ENCODE measurements at places on chromosomes 2 and 18.

DNA sequence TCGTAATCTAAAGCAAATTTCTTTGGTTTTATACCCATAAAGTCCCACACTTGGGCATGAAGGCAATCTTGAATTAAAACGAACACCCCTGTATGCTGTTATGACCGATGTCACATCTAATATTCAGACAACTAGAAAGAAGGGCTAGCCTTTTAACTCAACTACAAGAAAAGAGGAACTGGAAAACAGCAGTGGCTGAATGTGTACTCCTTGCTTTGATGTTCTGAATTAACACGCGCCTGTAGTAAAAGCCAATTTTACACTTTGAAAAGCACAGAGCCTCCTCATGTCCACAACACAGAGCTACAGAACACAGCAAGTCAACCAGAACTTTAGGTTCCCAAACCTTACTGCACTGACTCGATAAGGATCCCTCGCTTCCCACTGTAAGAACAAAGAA lies 147.6 kb downstream of the HDAC4 start:
- H3K4me1 ChIP-seq: peaks cover 22% of the 10 kb centered on the region
- H3K36me3 ChIP-seq: no peaks in the 10 kb centered on the region
- no peak overlapping the region for H3K27ac ChIP-seq
- H3K4me3 ChIP-seq: no peak overlapping the region
- no peaks in the 10 kb centered on the region for H3K27me3 ChIP-seq
- no peak for DNase-seq

- no peaks in the 10 kb centered on the region for H3K36me3 ChIP-seq
- no peak overlapping the region for H3K4me3 ChIP-seq
- H3K27me3 ChIP-seq: no peaks in the 10 kb centered on the region
Measured at GRCh38 chr18:33735428-33735827, 157.4 kb downstream of the ASXL3 start.

DNA sequence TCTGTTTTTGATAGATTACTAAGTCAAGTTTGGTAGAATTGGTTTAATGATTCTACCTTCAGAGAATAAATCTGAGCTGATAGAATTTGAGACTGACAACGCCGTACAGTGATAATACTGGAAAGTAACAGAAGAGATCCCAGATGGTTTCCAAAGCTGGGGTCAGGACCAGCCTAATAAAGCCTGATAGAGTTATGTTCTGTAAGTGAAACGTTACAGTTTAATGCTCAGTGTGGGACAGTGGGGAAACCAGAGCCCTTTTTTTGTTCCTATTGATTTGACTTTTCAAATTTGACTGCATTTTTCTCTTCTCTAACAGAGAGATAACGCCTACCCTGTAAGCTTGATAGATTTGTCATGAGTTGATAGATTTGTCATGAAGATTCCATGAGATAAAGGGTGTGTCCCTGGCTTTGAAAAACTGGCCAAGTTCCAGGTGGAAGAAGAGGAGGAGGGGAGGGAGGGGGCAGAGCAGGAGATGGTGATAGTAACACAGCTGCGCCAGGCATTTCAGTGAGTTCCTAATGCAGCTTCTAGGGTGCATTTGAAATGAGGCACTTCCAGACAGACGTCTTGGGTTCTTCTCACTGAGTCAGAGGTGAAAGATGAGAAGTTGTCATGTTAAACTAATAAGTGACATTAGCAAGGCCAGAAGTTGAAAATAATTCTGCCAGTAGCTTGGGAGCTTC lies 65.1 kb downstream of the CERS6 start:
- H3K4me3 ChIP-seq: no peak overlapping the region
- no peaks in the 10 kb centered on the region for H3K36me3 ChIP-seq
- H3K4me1 ChIP-seq: peaks cover 4% of the 10 kb centered on the region
- H3K27me3 ChIP-seq: no peaks in the 10 kb centered on the region
- no peak overlapping the region for H3K27ac ChIP-seq

DNA sequence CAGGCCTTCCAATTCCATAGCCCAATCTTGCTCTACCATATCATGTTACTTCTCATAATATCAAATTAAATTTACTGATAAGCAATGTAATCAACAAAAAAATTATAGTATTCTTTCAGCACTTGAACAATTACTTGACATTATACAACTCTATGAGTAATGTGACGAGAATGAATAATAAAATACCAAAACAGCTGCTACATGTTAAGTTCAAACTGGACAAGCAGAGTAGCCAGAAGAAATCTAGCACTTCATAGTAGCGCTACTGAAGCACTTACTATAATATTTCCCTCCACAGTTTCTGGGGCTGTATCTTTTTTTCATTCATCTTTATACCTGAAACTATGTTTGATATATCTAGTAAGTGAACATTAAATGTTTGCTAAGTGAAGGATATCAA lies 14.9 kb downstream of the PPP3R1 start:
- no peaks in the 10 kb centered on the region for H3K4me1 ChIP-seq
- no peaks in the 10 kb centered on the region for H3K27me3 ChIP-seq
- DNase-seq: no peak
- H3K27ac ChIP-seq: no peak overlapping the region
- H3K4me3 ChIP-seq: peak overlapping the region; percentile 16
- H3K36me3 ChIP-seq: no peaks in the 10 kb centered on the region

- peaks cover 5% of the 10 kb centered on the region for H3K27me3 ChIP-seq
- no peak overlapping the region for H3K27ac ChIP-seq
- H3K36me3 ChIP-seq: no peaks in the 10 kb centered on the region
- H3K4me3 ChIP-seq: no peak overlapping the region
- peak; percentile 29 for DNase-seq
- peaks cover 4% of the 10 kb centered on the region for H3K4me1 ChIP-seq
Measured at GRCh38 chr2:208077276-208077675, 47.0 kb downstream of the CRYGD start.

DNA sequence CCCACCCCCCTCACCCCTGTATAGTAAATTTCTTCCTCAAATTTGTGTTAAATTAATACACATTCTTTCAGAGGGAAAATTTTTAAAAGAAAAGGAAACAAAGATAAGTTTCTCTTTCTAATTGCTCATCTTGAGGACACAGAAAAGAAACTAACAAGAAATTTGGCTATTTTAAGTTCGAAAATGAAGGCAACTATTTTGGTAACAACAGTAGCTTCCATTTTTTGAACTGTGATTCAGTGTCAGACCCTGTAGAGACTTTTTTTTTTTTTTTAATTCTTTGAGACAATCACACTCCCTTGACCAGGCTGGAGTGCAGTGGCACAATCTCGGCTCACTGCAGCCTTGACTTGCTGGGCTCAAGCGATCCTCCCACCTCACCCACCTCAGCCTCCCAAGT lies 194.9 kb downstream of the SS18 start:
- H3K27ac ChIP-seq: no peak overlapping the region
- no peaks in the 10 kb centered on the region for H3K27me3 ChIP-seq
- H3K4me1 ChIP-seq: no peaks in the 10 kb centered on the region
- H3K4me3 ChIP-seq: no peak overlapping the region
- H3K36me3 ChIP-seq: no peaks in the 10 kb centered on the region

DNA sequence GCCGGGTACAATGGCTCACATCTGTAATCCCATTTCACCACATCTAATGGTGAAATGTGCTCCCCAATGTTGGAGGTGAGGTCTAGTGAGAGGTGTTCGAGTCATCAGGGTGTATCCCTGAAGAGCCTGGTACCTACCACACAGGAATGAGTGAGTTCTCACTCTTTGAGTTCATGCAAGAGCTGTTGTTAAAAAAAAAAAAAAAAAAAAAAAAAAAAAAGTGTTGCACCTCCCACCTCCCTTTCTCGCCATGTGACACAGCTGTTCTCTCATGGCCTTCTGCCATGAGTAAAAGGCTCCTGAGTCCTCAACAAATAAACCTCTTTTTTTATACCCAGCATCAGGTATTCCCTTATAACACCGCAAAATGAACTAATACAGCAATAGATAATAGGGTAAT lies 106.3 kb downstream of the C2orf74 start:
- H3K27me3 ChIP-seq: no peaks in the 10 kb centered on the region
- no peak for DNase-seq
- no peaks in the 10 kb centered on the region for H3K4me1 ChIP-seq
- no peak overlapping the region for H3K4me3 ChIP-seq

DNA sequence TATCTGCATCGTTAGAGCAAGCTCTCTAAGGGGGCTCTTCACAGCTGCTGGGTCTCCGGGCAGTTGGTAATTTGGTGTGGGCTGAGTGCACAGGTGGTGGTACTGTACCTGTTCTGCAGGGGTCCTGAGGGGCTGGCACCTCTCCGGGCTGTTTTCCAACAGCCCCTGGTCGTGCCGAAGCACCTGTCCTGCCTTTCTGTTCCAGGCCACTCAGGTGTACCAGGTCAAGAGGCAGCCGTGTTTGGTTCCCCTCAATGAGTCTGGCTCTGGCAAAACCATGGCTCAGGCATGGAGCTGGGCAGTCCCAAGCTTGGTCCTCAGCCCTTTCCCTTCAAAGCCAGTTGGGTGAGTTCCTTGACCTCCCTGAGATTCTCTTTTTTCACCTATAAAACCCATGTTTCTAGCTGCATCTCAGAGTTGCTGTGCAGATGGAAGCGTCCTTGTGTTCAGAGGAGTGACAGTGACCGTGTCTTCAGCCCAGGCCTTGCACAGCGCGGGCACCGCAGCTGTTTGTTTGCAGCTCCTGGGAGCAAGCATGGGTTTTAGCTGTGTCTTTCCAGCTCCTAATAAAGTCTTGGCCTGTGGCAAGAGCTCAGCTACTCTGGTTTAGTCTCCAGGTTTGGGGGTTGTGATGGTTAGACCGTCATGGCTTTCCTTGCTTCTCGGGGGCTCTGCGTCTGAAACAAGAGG lies 110.9 kb downstream of the GLI2 start:
- H3K27me3 ChIP-seq: no peaks in the 10 kb centered on the region
- peaks cover 13% of the 10 kb centered on the region for H3K36me3 ChIP-seq
- DNase-seq: no peak
- H3K4me3 ChIP-seq: no peak overlapping the region
- H3K27ac ChIP-seq: no peak overlapping the region

DNA sequence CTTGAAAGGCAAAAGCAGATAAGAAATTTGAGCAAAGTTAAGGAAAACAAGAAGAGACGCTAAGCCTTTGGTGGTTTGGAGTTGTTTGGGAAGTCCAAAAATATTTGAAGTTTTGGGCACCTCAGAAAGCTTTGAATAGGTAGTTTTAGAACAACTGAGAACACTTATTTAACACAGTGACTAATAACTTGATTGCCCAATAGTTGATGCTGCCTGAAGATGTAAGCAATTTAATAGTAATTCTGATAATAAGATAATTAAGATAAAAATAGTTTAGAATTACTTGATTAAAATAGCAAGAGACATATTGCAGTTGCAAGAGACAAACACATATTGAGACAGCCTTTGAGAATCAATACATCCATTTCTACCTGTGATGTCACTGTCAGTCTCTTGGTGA lies 16.5 kb upstream of the COL3A1 start:
- H3K4me1 ChIP-seq: no peaks in the 10 kb centered on the region
- no peak for DNase-seq
- H3K27ac ChIP-seq: no peak overlapping the region
- H3K36me3 ChIP-seq: no peaks in the 10 kb centered on the region

DNA sequence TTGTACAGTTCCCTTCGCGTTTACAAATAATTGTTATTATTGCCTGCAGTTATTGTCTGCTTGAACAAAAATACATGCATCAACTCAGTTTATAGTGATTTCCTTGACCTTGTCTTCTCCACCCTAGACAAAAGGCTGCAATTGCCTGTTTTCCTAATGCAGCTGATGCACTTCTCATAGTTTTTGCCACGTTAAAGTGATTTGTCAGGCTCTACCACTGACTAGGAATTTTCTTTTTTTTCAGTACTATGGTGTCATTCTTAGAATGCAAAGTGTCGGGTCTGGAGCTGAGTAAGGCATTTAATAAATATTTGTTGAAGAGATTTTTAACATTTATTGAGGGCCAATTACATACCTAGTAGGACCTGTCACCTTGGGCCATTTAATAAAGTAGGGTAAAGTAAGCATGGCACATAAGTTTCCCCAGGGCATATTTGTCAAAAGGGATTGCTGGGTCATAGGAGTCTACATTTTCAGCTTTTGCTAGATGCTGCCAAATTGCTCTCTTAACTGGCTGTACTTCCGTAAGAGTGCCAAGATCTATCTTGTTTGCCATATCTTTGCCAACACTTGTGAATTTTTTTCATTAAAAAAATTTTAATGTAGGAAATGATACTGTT lies 24.1 kb downstream of the ACSL3 start:
- DNase-seq: no peak
- H3K36me3 ChIP-seq: peaks cover 16% of the 10 kb centered on the region
- no peak overlapping the region for H3K4me3 ChIP-seq
- H3K4me1 ChIP-seq: no peaks in the 10 kb centered on the region
- no peaks in the 10 kb centered on the region for H3K27me3 ChIP-seq

GRCh38 chr18:63099848-63100629 lies 219.5 kb downstream of the BCL2 start:
- no peak overlapping the region for H3K27ac ChIP-seq
- DNase-seq: no peak
- no peaks in the 10 kb centered on the region for H3K36me3 ChIP-seq
- peaks cover 43% of the 10 kb centered on the region for H3K27me3 ChIP-seq

DNA sequence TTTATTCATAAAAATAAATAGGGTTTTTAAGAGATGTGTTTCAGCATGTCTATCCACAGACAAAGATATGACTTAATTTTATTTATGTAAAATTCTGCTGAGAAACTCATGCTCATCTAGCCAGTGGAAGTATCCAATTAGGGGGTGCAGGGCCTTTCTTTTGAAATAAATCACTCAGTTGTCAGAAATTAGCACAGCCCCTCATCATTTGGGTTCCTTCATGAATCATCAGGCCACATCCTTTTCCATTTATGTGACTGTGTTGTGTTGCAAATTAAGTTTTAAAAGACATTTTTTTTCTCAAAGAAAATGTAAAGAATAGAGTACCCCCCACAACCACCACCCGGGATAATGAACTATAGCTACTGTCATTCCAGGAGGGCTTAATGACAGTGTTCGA lies 185.8 kb downstream of the NRP2 start:
- H3K36me3 ChIP-seq: no peaks in the 10 kb centered on the region
- H3K27ac ChIP-seq: no peak overlapping the region
- H3K27me3 ChIP-seq: no peaks in the 10 kb centered on the region
- no peak for DNase-seq

- peaks cover 6% of the 10 kb centered on the region for H3K4me1 ChIP-seq
- no peak overlapping the region for H3K4me3 ChIP-seq
- no peak overlapping the region for H3K27ac ChIP-seq
- DNase-seq: no peak
- no peaks in the 10 kb centered on the region for H3K36me3 ChIP-seq
Measured at GRCh38 chr2:2102866-2103653, 228.0 kb downstream of the MYT1L start.

- no peak for DNase-seq
- H3K27ac ChIP-seq: no peak overlapping the region
- no peak overlapping the region for H3K4me3 ChIP-seq
Measured at GRCh38 chr2:85503168-85503850, 35.7 kb upstream of the MAT2A start.

GRCh38 chr2:74619651-74620297 lies 28.4 kb downstream of the M1AP start:
- no peak overlapping the region for H3K4me3 ChIP-seq

DNA sequence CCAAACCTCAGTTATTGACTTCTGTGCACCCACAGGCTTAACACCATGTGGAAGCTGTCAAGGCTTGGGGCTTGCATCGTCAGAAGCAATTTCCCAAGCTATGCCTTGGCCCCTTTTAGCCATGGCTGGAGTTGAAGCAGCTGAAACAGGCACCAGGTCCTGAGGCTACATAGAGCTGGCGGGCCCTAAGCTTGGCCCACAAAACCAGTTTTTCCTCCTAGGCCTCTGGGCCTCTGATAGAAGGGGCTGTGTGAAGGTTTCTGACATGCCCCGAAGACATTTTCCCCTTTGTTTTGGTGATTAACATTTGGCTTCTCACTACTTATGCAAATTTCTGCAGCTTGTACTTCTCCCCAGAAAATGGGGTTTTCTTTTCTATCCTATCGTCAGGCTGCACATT lies 9.1 kb upstream of the TMX3 start:
- no peaks in the 10 kb centered on the region for H3K27me3 ChIP-seq
- H3K36me3 ChIP-seq: no peaks in the 10 kb centered on the region
- DNase-seq: no peak
- H3K4me3 ChIP-seq: no peak overlapping the region
- H3K27ac ChIP-seq: no peak overlapping the region

All from mesenchymal stem cell (in vitro differentiated cells and primary cell).